Hematopoietic multipotent progenitor cell (in vitro differentiated cells): ENCODE measurements at places on chromosomes 13 and 19.

DNA sequence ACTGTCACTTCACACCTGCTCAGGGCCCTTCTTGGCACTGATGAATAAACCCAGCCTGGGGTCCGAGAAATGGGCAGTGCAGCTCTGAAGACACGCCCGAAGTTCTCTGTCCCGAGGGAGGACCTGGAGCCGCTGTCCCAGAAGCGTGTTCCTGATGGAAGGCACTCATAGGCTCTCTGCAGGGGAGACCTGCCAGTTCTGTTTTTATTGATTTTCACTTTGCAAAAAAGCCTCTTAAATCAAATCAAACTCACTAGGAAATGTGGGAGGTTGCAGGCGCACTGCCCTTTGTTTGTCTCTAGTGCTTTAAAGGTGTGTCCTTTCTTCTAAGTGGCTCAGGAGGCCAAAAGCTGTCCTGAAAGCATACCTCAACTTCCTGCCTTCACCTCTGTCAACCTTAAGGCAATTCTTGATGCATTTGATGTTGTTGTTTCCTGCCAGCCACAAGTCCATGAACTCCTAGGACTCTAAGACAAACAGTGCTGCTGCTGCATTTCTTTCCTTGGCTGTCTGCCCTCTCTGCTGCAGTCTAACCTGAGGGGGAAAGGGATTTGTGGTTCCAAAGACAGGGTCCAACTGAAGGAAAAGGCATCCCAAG lies 663.2 kb downstream of the UQCRFS1 start:
- DNase-seq = no peak

GRCh38 chr19:14347999-14348889 lies 33.0 kb upstream of the ADGRE5 start:
- DNase-seq = peak; percentile 64

DNA sequence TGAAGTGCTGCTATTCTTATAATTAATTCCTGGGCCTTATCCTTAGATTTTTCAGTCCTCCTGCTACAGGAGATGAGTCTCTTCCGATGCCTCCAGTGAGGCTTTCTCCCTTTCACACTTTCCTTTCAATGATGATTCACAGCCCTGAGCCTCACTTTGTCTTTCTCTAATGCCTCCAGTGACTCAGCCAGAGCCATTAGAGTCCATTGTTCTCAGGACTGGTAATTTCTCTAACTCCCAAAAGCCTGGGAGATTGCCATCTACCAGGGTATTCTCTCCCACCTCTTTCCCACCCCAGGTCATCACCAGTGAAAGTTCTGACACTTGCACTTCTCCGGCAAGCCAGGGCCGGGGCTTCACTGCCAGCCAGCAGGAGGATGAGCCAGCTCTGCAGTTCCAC lies 49.6 kb upstream of the ARGLU1 start:
- no peak for DNase-seq

DNA sequence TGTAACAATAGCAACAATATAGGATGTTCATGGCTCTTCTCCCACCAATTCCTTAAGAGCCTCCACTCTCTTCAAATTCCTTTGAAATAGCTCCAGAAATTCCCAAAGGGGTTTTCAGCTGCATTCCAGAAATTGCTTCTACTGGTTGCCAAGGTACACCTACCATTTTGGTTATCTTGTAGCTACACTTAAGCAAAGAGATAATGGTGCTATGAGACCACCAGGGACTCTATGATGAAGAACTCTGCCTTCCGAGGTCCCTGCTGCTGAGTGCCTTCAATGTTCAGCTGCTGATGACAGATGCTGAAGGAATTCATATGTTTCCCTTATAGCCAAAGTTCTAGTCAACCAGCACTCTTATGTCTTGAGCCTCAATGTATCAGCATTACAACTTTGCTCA lies 78.4 kb downstream of the POU4F1 start:
- DNase-seq = no peak

DNA sequence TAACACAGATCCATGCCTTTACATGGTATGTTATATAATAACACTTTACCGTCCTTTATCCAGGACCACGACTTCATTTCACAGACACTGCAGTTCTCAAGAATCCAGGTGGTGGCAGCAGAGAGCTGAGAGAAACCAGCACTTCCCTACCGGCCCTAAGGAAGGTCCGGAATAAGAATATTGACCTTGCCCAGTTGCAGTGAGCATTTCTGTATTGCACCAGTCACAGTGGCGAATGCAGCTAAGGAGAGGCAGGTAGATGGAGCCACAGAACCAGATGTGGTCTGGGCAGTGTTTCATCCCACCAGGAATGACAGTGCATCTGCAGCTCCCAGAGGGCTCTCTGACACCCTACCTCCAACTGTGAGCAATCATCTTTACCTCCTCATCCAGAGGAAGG lies 44.6 kb downstream of the ZNF787 start:
- DNase-seq = peak; percentile 60

DNA sequence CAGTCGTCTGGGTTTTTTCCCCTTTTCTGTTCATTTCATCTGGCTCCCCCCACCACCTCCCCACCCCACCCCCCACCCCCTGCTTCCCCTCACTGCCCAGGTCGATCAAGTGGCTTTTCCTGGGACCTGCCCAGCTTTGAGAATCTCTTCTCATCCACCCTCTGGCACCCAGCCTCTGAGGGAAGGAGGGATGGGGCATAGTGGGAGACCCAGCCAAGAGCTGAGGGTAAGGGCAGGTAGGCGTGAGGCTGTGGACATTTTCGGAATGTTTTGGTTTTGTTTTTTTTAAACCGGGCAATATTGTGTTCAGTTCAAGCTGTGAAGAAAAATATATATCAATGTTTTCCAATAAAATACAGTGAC lies 9.3 kb downstream of the CALM3 start:
- no peak for DNase-seq

- no peak for DNase-seq
Observed at GRCh38 chr13:33692531-33692930, 125.4 kb upstream of the RFC3 start.

GRCh38 chr13:114031631-114032030 lies 57.8 kb upstream of the C13orf46 start:
- DNase-seq = no peak

DNA sequence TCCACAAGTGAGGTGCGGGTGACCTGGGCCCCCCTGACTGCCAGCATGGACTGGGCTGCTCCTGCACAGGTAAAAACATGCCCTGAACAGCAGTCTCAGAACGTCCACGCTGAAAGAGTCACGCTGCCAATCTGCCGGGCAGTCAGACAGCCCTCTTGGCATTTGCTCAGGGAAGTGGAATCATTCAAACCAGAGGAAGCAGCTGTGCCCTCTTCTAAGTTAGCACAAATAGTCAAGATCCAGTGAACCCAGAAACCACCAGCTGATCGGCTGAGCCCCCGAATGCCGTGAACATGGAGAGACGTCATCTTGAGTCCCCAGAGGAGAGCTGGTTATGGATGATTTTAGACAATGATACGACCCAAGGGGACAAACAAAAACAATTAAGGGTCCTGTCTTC lies 34.4 kb downstream of the KLF2 start:
- DNase-seq = peak; percentile 80

DNA sequence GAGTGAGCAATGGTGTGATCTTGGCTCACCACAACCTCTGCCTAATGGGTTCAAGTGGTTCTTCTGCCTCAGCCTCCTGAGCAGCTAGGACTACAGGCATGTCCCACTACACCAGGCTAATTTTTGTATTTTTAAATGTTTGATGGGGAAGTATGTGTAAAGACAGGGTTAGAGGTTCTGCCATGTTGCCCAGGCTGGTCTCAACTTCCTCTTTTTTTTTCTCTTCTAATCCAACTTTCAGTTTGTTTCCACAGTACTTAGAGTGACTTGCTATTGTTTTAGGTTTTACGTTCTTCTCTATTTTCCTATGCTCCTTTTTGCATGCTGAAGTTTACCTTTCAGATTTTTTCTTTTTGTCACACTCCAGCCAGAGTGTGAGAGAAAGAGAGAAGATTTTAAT lies 1433.0 kb downstream of the UQCRFS1 start:
- DNase-seq = peak; percentile 22

DNA sequence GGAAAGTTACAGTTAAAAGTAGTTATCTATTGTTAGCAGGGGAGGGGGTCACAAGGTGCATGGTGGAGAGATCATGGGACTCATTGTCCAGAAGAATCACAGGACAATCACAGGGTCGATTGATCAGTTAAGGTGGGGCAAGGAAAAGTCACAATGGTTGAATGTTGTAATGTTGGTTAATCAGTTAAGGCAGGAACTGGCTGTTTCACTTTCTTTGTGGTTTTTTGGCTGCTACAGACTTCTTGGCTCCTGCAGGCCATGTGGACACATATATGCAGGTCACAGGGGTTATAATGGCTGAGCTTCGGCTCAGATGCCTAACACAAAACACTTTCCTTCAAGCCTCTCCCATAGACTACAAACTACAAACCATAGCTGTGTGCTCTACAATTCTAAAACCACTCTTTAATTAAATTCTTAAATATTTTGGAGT lies 6.9 kb upstream of the ZNF431 start:
- no peak for DNase-seq

- DNase-seq = no peak
Observed at GRCh38 chr19:48090281-48090802, 20.3 kb downstream of the PLA2G4C start.
